ENCODE measurements at places on chromosomes 2 and 18. TPM values are rescaled to one million over a fixed set of nuclear protein-coding genes. Genes with fewer than 3 reads are reported as not detected.
A peak's percentile ranks its signal among the peaks of the same experiment; 100 is the strongest.

DNA sequence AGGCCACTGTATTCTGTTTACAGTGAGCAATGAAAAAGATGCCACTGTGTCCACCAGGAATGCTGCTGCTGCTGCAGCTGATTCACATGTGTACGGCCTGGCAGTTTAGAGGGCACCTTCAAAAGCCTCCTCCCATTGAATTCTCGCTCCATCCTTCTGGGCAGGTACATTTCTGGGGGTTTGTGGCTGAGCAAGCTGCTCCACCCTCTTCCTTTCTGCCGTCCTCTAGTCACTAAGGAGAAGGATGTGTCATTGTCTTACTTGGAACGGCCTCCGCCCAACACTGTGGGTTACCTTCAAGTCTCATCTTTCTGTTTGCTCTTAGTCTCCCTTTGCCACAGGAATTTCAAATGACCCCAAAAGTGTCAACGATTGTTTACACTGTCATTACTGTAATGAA lies 182.0 kb downstream of the ZBTB7C start:
- no peak for DNase-seq
- H3K36me3 ChIP-seq: no peaks in the 10 kb centered on the region
- no peak overlapping the region for H3K27ac ChIP-seq
- H3K4me1 ChIP-seq: no peaks in the 10 kb centered on the region

- no peak overlapping the region for H3K4me3 ChIP-seq
- no peaks in the 10 kb centered on the region for H3K27me3 ChIP-seq
- no peaks in the 10 kb centered on the region for H3K4me1 ChIP-seq
- H3K36me3 ChIP-seq: no peaks in the 10 kb centered on the region
These were observed 366.9 kb upstream of the GALNT5 start for GRCh38 chr2:156890529-156891148.

DNA sequence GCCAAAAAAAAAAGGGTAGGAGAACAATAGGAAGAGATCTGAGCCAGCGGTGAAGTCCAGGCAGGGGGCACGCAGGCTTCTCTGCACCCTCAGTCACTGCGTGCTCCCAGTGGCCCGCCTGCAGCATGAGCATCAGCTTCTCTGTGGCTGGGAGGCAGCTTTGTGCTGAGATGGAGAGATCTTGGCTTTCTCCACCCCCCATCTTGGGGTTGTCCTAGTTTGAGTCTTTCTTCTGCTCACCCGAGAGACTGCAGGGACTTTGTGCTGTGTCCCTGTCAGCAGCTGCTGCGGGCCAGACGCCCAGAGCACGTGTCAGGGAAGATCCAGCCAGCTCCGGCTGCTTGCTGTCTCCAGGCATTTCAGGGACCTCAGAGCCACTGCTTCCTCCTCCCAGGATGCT lies 20.3 kb downstream of the TRAPPC12 start:
- H3K27ac ChIP-seq: no peak overlapping the region
- peaks cover 2% of the 10 kb centered on the region for H3K36me3 ChIP-seq
- DNase-seq: no peak
- peaks cover 7% of the 10 kb centered on the region for H3K4me1 ChIP-seq

DNA sequence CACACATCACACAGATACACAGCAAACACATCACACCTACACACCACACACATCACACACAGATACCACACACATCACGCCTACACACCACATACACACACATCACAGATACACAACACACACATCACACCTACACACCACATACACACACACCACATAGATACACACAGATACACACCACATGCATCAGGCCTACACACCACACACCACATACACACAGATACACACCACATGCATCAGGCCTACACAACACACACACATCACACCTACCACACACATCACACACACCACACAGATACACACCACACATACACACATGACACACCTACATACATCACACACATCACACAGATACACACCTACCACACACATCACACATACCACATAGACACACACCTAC lies 158.8 kb downstream of the NDUFA10 start:
- no peaks in the 10 kb centered on the region for H3K36me3 ChIP-seq
- no peak overlapping the region for H3K4me3 ChIP-seq
- H3K27ac ChIP-seq: no peak overlapping the region
- H3K27me3 ChIP-seq: no peaks in the 10 kb centered on the region

GRCh38 chr2:168243061-168243460 lies 4.3 kb downstream of the STK39 start:
- no peak for DNase-seq
- H3K4me3 ChIP-seq: no peak overlapping the region
- H3K27me3 ChIP-seq: no peaks in the 10 kb centered on the region

- H3K27me3 ChIP-seq: no peaks in the 10 kb centered on the region
- peak; percentile 53 for DNase-seq
- no peaks in the 10 kb centered on the region for H3K36me3 ChIP-seq
- peak overlapping the region; percentile 68 for H3K27ac ChIP-seq
- peaks cover 27% of the 10 kb centered on the region for H3K4me1 ChIP-seq
These were observed 166.3 kb upstream of the SERTAD2 start for GRCh38 chr2:64819774-64820688.

Gene CMPK2
- 2.8 TPM for polyA plus RNA-seq
